Naive thymus-derived CD4-positive, alpha-beta T cell (primary cell): ENCODE measurements at places on chromosomes 1 and 21. TPM values are rescaled to one million over a fixed set of nuclear protein-coding genes. Genes with fewer than 3 reads are reported as not detected.

The RHBDL2 gene
- polyA plus RNA-seq = not detected

The PLA2G2C gene
- not detected for polyA plus RNA-seq

The ZNF684 gene
- polyA plus RNA-seq = 2.5 TPM

The HSD3B1 gene
- polyA plus RNA-seq = not detected

The C1orf21 gene
- not detected for polyA plus RNA-seq

The TFAP2E gene
- 0.13 TPM for polyA plus RNA-seq

The ZBTB18 gene
- polyA plus RNA-seq = 3.9 TPM

The ZNF593 gene
- 25.3 TPM for polyA plus RNA-seq

GRCh38 chr1:241331328-241332036 lies 25.5 kb downstream of the RGS7 start:
- H3K36me3 ChIP-seq = no peaks in the 10 kb centered on the region
- H3K27me3 ChIP-seq = no peaks in the 10 kb centered on the region
- H3K4me3 ChIP-seq = no peak overlapping the region

DNA sequence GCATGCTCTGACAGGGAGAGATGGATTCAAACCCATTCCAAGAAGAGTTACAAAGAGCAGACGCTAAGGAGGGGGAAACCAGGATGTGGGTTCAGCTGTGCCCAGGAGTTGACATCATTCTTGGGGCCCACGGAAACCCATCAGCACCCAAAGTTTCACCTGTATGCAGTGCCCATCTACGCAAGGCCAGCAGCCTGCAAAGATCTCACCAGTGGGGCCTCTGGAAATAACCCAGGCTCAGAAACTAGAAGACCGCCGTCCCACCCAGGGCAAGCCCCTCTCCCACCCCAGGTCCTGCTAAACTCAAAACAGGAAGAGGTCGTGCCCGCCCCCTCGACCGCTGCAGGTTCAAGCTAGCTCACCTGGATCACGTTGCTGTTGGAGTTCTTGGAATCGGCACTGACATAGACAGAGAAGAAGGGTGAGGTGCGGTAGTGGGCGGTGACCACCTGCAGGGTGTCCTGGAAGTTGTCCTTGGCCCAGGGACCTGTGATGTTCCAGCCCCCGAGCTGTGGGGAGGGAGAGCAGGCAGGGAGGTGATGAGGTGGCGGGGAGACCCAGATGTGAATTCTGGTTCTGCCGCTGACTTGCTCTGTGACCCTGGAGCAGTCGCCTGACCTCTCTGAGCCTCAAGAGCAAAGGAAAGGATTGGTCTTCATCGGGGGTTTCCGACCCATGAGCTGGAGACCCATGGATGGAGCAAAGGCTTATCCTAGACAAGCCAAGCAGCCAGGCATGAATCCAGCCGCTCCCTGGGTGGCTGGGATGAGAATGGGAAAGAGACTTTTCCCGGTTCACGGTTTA lies 31.7 kb downstream of the ECE1 start:
- peaks cover 80% of the 10 kb centered on the region for H3K36me3 ChIP-seq
- no peaks in the 10 kb centered on the region for H3K27me3 ChIP-seq
- H3K4me3 ChIP-seq = no peak overlapping the region
- H3K27ac ChIP-seq = peak overlapping the region; percentile 33
- H3K4me1 ChIP-seq = peaks cover 16% of the 10 kb centered on the region

DNA sequence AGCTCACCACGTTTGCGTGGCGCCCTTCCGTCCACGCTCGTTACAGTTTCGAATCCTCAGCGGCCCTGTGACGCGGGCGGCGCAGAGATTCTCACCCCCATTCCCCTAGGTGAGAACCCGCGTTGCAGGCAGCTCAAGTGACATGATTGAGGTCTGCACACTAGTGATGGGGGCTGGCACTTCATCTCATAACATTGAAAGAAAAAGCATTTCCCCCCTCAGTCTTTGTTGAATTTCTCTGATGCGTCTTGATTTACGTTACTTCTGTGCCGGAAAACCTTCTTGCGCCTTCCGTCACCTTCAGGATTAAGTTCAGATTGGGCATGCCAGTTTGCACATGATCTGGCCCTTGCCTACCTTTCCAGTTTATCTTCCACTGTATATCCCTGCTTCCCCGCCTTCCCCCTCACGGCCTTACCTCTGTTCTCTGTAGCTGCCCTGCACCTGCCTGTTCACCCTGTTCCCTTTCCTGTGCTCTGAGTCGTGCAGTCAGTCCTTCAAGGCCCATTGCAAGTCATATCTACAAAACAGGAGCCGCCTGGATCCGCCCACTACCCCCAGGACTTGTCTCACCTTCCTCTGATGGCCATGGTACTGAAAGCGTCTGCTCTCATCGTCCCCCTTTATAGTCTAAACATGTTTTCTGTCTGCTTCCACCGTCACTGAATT lies 1.1 kb downstream of the CTPS1 start:
- peak overlapping the region; percentile 97 for H3K27ac ChIP-seq
- peaks cover 7% of the 10 kb centered on the region for H3K36me3 ChIP-seq
- DNase-seq = peak; percentile 40

DNA sequence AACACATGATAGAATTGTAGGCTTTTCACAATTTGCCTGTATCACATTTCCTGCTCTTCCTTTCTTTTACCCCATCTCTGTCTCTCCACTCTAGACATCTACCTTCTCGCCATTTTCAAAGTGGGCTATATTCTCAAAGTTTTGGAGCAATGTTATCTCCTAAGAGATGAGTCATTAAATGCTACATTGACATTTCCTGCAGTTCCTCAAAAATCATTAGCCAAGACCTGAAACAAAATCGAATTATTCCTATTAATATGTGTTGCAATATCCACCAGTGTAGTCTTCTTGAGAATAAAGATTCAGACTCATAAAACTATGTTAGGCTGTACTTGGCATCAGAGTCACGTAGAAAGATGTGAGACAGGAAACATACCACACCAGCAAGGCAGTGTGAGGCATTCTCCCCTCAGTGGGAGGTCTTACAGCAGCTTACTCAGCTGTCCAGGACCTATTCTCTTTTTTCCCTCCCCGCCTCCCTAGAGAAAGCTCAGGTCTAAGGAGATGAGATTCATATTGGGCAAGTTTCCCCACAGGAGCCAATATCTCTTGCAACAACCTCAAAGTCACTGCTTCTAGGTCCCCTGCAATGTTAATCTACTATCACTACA lies 38.8 kb downstream of the FRRS1 start:
- H3K4me1 ChIP-seq = no peaks in the 10 kb centered on the region
- no peaks in the 10 kb centered on the region for H3K27me3 ChIP-seq
- H3K4me3 ChIP-seq = no peak overlapping the region
- DNase-seq = no peak

- no peaks in the 10 kb centered on the region for H3K27me3 ChIP-seq
- no peaks in the 10 kb centered on the region for H3K4me1 ChIP-seq
- H3K27ac ChIP-seq = no peak overlapping the region
- H3K36me3 ChIP-seq = no peaks in the 10 kb centered on the region
Measured at GRCh38 chr1:33220676-33221384, 35.5 kb upstream of the ZNF362 start.

DNA sequence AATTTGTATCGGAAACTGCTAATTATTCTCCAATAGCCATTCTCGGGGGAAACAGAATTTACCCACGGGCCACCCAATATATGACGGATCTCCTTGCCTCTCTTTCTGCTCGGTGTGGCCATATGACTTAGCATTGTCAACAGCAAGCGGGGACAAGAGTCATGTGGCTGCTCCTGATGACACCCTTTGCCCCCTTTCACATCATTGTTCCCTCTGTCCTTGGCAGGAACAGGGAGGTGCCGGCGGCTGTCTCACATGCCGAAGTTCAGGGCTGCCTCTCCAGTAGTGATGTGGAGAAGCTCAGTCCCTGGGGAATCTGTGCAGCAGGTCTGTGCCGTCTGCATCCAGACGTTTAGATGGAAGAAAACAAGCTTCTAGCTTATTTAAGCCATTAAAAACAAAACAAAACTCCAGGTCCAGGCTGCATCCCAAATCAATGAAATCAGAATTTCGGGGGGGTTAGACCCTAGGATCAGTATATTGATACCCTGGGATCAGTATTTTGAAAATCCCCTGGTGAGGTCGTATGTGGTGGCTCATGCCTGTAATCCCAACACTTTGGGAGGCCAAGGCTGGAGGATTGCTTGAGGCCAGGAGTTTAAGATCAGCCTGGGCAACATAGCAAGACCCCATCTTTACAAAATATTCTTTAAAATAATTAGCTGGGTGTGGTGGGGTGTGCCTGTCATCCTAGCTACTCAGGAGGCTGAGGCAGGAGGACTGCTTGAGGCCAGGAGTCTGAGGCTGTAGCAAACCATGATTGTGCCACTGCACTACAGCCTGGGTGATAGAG lies 10.8 kb downstream of the MYOM3 start:
- H3K27ac ChIP-seq = no peak overlapping the region
- no peaks in the 10 kb centered on the region for H3K36me3 ChIP-seq
- no peaks in the 10 kb centered on the region for H3K27me3 ChIP-seq

GRCh38 chr1:212902054-212902453 lies 44.0 kb downstream of the FLVCR1 start:
- no peaks in the 10 kb centered on the region for H3K27me3 ChIP-seq
- H3K4me1 ChIP-seq = no peaks in the 10 kb centered on the region
- H3K36me3 ChIP-seq = peaks cover 6% of the 10 kb centered on the region
- no peak overlapping the region for H3K4me3 ChIP-seq
- no peak for DNase-seq

GRCh38 chr1:234692966-234693580 lies 83.1 kb upstream of the IRF2BP2 start:
- no peaks in the 10 kb centered on the region for H3K27me3 ChIP-seq
- no peak for DNase-seq
- H3K4me3 ChIP-seq = no peak overlapping the region
- no peak overlapping the region for H3K27ac ChIP-seq
- H3K4me1 ChIP-seq = no peaks in the 10 kb centered on the region

DNA sequence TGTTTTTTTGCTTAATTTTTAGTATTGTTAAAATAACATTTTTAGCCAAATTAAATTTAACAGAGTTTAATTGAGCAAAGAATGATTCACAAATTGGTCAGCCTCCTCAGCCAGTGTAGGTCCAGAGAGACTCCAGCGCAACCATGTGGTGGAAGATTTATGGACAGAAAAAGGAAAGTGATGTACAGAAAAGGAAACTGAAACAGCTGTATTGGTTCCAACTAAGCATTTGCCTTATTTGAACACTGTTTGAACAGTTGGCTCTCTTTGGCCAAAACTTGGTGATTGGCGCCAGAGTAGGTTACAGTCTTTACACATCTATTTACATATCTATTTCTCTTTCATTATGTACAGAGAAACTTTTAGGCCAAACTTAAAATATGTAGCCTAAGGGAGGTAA lies 19.4 kb downstream of the RPS6KC1 start:
- H3K4me3 ChIP-seq = no peak overlapping the region
- no peaks in the 10 kb centered on the region for H3K36me3 ChIP-seq
- H3K27me3 ChIP-seq = no peaks in the 10 kb centered on the region
- no peaks in the 10 kb centered on the region for H3K4me1 ChIP-seq
- DNase-seq = no peak

DNA sequence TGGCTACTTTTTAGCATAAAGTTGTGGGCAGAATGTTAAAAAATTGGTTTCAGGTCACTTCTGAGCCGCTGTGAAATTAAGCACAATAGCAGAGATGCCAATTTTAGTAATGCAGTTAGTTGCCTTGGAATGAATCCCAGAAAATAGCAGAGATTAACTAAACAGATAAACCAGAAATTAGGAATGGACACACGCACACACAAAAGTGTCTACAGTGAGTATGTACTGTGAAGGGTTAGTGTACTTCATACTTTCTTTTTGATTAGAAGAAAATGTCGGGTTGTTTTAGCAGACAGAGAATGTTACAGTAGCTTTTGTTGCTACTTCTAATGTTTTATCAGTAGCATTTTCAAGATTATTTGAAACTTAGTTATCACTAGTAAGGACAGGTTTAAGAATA lies 106.7 kb downstream of the LEPR start:
- no peaks in the 10 kb centered on the region for H3K4me1 ChIP-seq
- H3K27me3 ChIP-seq = no peaks in the 10 kb centered on the region
- H3K4me3 ChIP-seq = no peak overlapping the region
- no peaks in the 10 kb centered on the region for H3K36me3 ChIP-seq

GRCh38 chr1:21921100-21921875 lies 15.8 kb downstream of the HSPG2 start:
- H3K4me1 ChIP-seq = no peaks in the 10 kb centered on the region
- no peak for DNase-seq
- no peaks in the 10 kb centered on the region for H3K36me3 ChIP-seq

- H3K36me3 ChIP-seq = no peaks in the 10 kb centered on the region
- H3K4me3 ChIP-seq = no peak overlapping the region
- no peak for DNase-seq
- no peak overlapping the region for H3K27ac ChIP-seq
Measured at GRCh38 chr1:82441402-82441801, 640.7 kb downstream of the ADGRL2 start.

DNA sequence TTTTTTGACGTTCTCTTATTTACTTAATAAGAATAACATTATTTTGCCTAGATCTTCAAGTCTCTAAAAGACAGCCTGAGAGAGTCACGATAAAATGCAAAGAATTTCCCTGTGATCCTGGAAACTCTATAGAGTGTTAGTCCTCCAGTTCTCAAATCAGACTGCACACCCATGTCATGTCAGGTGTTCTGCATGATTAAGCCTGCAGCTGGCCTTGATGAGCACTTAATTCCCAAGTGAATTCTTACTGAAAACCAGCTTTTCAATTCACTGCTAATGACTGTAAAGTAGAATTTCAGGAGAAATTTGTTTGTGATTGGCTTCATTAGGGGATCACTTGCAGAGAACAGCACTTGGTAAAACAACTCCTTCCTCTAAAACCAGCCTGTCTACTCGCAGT lies 41.9 kb downstream of the CHML start:
- DNase-seq = no peak
- no peak overlapping the region for H3K4me3 ChIP-seq
- H3K27ac ChIP-seq = no peak overlapping the region
- no peaks in the 10 kb centered on the region for H3K4me1 ChIP-seq
- H3K27me3 ChIP-seq = no peaks in the 10 kb centered on the region

DNA sequence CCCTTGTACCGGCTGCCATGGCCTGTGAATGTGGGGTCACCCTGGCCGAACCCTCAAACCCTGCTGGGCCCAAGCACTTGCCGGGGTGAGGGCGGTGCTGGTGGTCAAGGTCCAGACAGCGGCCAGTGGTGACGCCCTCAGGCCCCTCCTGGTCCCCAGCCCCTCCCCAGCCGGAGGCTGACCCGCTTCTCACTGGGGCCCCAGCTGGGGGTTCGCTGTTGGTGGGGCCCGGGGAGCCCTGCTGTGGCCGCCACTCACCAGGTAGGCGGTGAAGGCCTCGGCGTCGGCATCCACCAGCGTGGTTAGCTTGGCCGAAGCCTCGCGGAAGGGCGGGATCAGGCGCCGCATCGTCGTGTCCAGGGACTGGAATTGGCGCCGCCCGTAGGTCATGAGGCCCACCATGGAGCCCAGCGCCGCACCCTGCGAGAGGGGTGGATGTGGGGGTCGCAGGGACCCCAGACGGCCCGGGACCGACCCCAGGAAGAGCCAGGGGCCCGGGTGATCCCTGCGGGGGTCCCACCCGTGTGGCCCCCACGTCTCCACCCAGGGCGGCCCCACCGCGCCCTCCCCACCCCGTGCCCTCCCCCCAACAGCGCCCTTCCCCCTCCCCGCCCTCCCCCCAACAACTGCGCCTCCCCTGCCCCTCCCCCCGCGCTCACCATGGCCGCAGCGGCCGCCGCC lies 10.1 kb downstream of the FTCD start:
- H3K27ac ChIP-seq = no peak overlapping the region
- H3K4me1 ChIP-seq = no peaks in the 10 kb centered on the region
- no peak for DNase-seq

- no peaks in the 10 kb centered on the region for H3K27me3 ChIP-seq
- no peaks in the 10 kb centered on the region for H3K36me3 ChIP-seq
- no peak for DNase-seq
- H3K27ac ChIP-seq = no peak overlapping the region
Measured at GRCh38 chr1:76021846-76022245, 52.7 kb upstream of the ST6GALNAC3 start.

GRCh38 chr21:43864313-43864961 lies 586 bp upstream of the AGPAT3 start:
- H3K36me3 ChIP-seq = no peaks in the 10 kb centered on the region
- no peaks in the 10 kb centered on the region for H3K27me3 ChIP-seq
- H3K4me1 ChIP-seq = peaks cover 17% of the 10 kb centered on the region
- peak overlapping the region; percentile 68 for H3K27ac ChIP-seq
- peak overlapping the region; percentile 53 for H3K4me3 ChIP-seq
- DNase-seq = peak; percentile 65
